ENCODE measurements at places on chromosomes 11 and 22.

- no peak for DNase-seq
These were observed 3.2 kb downstream of the LRRC4C start for GRCh38 chr11:41456269-41456668.

DNA sequence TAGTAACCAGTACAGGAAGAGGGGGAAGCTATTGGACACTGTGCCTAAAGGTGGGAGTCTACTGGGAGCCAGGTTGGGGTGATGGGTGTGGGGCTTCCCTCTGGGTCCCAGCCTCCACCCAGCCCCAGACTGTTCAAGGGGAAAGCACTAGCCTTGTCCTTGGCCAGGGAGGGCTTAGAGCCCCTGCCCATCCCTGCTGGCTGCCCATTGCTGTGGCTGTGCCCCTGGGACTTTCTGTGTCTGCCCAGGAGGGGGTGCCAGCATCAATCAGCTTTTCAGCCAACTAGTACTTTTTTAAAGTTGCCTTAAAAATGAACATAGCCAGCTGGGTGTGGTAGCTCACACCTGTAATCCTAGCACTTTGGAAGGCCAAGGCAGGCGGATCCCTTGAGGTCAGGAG, 19.9 kb downstream of the INCENP start:
- DNase-seq: no peak

DNA sequence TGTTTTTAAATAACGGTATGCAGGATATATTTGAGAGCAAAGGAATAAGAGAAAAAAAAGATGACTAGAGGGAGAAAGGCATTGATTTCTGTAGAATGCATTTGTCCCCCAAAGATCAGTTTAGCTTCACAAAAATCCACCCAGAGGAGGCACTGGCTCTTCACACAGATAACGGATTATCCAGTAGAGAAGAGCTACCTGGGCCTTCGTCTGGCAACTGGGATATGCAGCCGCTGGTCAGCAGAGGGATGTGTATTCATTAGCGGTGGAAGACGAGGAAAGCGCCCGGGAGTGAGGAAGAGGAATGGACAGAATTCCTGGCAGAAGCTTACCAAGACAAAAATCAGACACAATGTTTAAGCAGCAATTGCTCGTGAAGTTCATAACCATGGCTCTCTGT, 5.6 kb upstream of the WT1 start:
- no peak for DNase-seq

GRCh38 chr11:9052316-9052715, 39.1 kb downstream of the SCUBE2 start:
- DNase-seq: no peak

- no peak for DNase-seq
These were observed 235.9 kb downstream of the TBC1D22A start for GRCh38 chr22:46998331-46998730.
